Left ventricle myocardium inferior (tissue), 1 donor: ENCODE measurements at places on chromosomes 7 and 10.
A peak's percentile ranks its signal among the peaks of the same experiment; 100 is the strongest.

- DNase-seq: no peak
Observed at GRCh38 chr10:103083977-103084320, 109.1 kb downstream of the NT5C2 start.

GRCh38 chr7:70040051-70040450, 441.8 kb downstream of the AUTS2 start:
- DNase-seq: no peak

GRCh38 chr10:70652761-70653657, 19.3 kb upstream of the ADAMTS14 start:
- peak; percentile 78 for DNase-seq

GRCh38 chr7:30514776-30515175, 10.1 kb upstream of the GGCT start:
- no peak for DNase-seq
